Activated naive CD8-positive, alpha-beta T cell treated with anti-CD3 and anti-CD28 coated beads, Interleukin-2, amount 50 U/mL, for 24 hours (primary cell): ENCODE measurements at places on chromosomes 1 and 21.

DNA sequence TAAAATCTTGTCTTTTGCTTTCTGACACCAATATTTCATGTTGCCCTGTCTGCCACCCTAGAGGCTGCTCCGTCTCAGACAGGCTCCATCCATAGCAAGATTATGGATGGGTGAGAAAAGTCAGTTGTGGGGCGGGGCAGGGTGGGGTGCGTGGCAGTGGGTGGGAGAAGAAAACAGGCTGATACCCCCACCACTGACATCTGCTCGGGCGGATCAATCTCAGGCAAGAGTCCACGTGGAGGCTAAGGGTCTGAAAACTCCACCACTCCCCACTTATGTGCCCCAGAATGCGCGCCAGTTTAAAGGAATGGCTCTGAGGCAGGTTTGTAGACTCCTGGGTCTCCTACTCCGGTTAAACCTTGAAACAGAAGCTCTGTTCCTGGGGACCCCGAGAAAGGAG, 101.5 kb downstream of the HLCS start:
- no peaks in the 10 kb centered on the region for H3K36me3 ChIP-seq
- H3K4me1 ChIP-seq: peaks cover 3% of the 10 kb centered on the region
- no peak for DNase-seq
- H3K27me3 ChIP-seq: no peaks in the 10 kb centered on the region
- H3K4me3 ChIP-seq: no peak overlapping the region

DNA sequence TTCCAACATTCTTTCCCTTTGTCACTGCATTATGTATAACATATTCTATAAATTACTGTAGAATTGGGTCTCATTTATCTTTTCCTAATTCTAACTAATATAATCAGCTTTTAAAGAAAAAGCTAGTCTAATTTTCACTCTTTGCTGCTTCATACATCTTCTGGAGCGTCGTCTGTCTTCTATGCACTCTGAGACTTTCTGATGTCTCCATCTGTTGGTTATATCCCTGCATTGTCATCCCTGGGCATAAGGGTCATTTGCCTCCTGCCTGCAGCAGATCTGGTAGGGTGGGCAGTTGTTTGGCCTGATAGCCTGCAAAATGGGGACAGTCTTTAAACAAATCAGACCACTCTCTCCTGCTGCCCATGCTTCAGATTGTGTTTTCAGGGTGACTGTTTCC, 40.8 kb upstream of the DYNLT5 start:
- H3K27me3 ChIP-seq: peaks cover 6% of the 10 kb centered on the region
- no peak for DNase-seq

DNA sequence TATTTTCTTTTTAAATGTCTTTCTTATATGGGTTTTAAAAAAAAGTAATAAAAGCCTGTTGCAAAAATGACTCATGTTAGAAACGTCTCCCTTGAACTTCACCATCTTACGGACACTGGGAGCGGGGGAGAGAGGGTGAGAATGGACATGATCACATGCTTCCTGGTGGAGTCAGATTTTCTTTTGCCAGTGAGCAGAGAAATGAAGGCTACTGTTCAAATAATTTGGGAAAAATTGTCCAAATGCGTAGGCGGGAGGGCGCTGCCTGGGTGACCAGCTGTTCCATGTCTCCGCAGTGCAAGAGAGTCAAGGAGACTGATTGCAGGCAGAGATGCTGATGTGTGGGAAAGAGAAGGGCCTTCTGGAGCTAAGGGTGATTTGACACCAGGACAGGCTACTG, 23.1 kb downstream of the EIF2D start:
- peaks cover 79% of the 10 kb centered on the region for H3K36me3 ChIP-seq
- H3K4me3 ChIP-seq: peak overlapping the region; percentile 52
- H3K27me3 ChIP-seq: no peaks in the 10 kb centered on the region
- H3K4me1 ChIP-seq: peaks cover 80% of the 10 kb centered on the region
- DNase-seq: no peak

DNA sequence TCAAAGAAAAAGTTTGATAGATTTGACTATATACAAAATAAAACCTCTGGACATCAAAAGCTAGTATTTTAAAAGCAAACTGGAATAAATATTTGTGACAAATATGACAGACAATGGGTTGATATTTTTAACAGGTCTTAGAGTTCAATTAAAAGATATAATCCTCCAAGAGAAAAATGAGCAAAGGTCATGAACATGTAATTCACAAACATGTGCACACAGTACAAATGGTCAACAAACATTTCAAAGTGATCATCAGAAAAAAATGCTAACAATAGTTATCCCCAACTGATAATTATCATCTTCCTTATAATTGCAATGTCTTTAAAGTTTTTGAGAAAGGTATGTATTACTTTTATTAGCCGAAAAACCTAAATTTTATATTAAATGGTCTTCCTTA, 32.0 kb downstream of the WDR64 start:
- DNase-seq: no peak
- H3K4me1 ChIP-seq: peaks cover 2% of the 10 kb centered on the region

DNA sequence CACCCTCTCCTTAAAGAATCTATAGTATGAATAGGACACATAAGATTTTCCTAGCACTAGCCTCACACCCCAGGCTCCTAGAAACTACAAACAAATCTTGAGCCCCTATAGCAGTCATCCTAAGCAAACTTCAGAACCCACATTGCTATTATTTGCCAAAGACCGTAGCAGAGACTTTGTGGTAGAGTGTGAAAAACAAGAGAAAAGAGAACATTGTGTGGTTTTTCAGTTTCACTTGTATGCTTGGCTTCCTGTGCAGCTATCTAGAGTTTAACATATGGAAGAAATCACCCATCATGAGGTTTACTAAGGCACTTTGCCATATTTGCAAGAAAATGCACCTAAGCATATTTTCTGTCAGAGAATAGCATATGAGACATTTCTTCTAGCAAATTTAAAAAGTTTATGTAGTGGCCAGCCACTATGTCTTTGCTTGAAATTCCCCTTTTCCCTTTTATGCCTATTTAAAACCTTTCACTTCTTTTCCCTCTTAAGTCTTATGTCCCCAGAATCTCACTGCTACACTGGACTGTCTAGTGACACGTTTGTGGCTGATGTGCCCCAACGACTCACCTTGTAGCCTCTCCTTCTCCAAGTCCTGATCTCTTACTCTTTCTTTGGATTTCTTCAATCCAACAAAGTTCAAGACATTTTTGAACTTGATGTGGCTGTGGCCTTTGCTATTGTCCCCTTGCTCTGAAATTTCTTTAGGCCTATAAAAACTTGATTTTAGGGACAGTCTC, 25.6 kb downstream of the CCDC190 start:
- H3K27ac ChIP-seq: peak overlapping the region; percentile 34
- H3K36me3 ChIP-seq: peaks cover 5% of the 10 kb centered on the region
- peaks cover 14% of the 10 kb centered on the region for H3K4me1 ChIP-seq
- no peak for DNase-seq

- no peak for DNase-seq
- H3K27ac ChIP-seq: no peak overlapping the region
Measured at GRCh38 chr1:47187926-47188250, 1.9 kb downstream of the PDZK1IP1 start.

GRCh38 chr1:15525050-15526020, 1.3 kb upstream of the DNAJC16 start:
- H3K4me1 ChIP-seq: peaks cover 46% of the 10 kb centered on the region
- peak; percentile 11 for DNase-seq
- H3K4me3 ChIP-seq: peak overlapping the region; percentile 85
- H3K36me3 ChIP-seq: peaks cover 4% of the 10 kb centered on the region
- peak overlapping the region; percentile 98 for H3K27ac ChIP-seq
- H3K27me3 ChIP-seq: peaks cover 4% of the 10 kb centered on the region

- H3K27me3 ChIP-seq: no peaks in the 10 kb centered on the region
- no peak overlapping the region for H3K27ac ChIP-seq
- no peak overlapping the region for H3K4me3 ChIP-seq
- no peak for DNase-seq
- no peaks in the 10 kb centered on the region for H3K4me1 ChIP-seq
- H3K36me3 ChIP-seq: no peaks in the 10 kb centered on the region
Measured at GRCh38 chr1:57192222-57192621, 226.4 kb upstream of the C8B start.

- H3K4me3 ChIP-seq: no peak overlapping the region
- H3K27ac ChIP-seq: no peak overlapping the region
Measured at GRCh38 chr1:69451196-69451595, 116.5 kb upstream of the LRRC7 start.

DNA sequence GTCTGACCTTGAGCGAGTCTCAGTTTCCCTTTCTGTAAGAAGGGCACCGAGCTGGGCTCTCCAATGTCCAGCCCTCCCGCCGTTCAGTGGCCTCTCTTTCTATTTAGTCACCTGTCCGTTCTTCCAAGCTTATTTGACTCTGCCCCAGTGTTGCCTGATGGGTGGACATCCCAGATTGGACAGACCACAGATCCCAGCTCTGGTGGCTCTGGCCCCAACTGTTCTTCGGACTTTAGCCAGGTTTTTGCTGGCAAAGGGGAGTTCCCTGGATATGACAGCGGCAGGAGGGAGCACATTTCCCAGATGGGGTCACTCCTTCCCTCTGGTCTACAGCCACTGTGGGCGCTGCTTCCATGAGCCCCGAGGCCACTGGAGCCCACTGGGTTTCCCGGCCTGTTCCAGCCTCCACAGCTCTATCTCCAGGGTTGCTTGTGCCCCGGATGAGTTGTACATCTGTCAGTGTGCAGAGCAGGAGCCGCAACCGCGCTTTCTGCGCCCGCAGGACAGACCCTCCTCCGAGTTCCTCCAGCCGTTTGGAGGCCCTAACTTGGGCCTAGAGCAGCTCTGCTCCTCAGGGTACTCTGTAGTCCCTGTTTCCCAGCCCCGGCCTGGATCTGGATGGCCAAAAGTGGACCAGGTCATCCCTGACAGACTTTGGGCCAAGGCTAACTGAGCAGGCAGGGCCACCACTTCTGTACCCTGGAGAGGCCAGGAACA, 3.8 kb downstream of the DMBX1 start:
- no peak overlapping the region for H3K4me3 ChIP-seq
- peaks cover 20% of the 10 kb centered on the region for H3K4me1 ChIP-seq
- H3K27ac ChIP-seq: no peak overlapping the region
- DNase-seq: no peak
- H3K36me3 ChIP-seq: no peaks in the 10 kb centered on the region

GRCh38 chr1:94579876-94580294, 38.3 kb upstream of the F3 start:
- no peaks in the 10 kb centered on the region for H3K4me1 ChIP-seq
- peaks cover 1% of the 10 kb centered on the region for H3K36me3 ChIP-seq
- peaks cover 11% of the 10 kb centered on the region for H3K27me3 ChIP-seq
- no peak overlapping the region for H3K27ac ChIP-seq
- DNase-seq: no peak

- DNase-seq: no peak
- H3K27ac ChIP-seq: no peak overlapping the region
- H3K36me3 ChIP-seq: no peaks in the 10 kb centered on the region
- no peak overlapping the region for H3K4me3 ChIP-seq
Measured at GRCh38 chr1:88302843-88303486, 381.1 kb upstream of the PKN2 start.

DNA sequence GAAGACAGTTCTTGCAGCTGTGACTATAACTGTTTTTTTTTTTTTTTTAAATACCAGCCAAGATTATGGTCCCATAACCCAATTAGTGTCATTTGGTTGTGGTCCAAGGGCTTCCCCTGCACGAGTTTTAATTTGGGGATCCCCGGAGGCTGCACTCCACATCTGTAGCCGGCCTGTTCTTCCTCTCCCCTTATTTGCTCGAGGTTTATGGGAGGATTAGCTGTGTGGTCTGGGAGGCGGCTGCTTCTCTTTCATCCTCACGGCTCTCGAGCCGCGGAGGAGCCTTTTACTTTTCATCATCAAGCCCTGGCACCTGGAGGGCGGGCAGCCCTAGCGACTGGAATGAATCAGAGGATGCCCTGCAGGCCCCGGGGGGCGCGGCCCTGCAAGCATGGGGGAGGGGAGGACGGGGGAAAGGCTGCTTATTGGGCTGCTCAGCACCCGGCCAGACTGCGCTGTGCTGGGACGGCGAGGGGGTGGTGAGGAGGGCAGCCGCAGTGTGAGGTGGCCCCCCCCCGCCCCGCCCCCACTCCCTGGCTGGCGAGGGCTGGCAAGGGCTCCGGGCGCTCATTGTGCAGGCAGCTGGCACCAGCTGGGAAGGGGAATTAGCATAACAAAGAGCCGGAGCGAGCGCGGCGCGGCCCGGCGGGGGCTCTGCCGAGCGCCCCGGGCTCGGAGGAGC, 18.5 kb downstream of the SERTAD4 start:
- DNase-seq: peak; percentile 53
- H3K4me3 ChIP-seq: no peak overlapping the region

DNA sequence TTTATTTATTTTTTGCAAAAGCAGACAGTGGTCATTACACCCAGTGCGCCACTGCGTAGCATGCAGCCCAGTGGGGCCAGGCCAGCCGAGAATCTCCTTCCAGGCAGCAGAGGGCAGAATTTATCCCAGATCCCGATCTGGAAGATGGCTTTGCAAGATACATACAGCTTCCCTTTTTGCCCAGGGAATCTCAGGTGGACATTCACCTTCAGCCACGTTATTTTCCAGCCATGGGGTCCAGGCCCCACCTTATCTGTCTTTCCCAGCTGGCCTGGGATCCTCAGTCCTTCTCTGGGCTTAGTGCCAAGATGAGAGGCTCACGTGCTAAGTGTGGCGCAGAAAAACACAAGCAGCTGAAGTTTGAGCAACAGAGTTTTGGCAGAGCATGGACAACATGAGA, 123.6 kb downstream of the AJAP1 start:
- H3K4me1 ChIP-seq: no peaks in the 10 kb centered on the region
- H3K4me3 ChIP-seq: no peak overlapping the region
- DNase-seq: no peak
- H3K27me3 ChIP-seq: peaks cover 3% of the 10 kb centered on the region
- no peaks in the 10 kb centered on the region for H3K36me3 ChIP-seq
- H3K27ac ChIP-seq: no peak overlapping the region

DNA sequence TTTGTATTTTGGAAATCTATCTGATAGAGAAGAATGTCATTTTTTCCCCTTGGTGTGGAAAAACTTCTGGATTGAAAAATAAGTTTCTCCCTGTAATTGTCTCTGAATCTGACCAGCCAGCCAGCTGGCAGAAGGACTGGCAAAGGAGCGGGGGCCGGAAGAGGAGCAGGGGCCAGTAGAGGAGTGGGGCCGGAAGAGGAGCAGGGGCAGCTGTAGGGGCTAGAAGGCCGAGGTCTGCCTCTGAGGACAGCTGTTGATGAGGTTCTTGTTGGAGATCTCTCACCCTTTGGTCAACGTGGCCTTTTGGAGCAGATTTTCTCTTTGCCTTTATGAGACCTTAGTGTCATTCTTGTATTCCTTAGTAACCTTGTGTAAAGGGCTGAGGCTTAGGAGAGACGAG, 121.8 kb downstream of the GALNT2 start:
- no peak overlapping the region for H3K4me3 ChIP-seq
- H3K27me3 ChIP-seq: no peaks in the 10 kb centered on the region
- peaks cover 38% of the 10 kb centered on the region for H3K36me3 ChIP-seq
- peaks cover 61% of the 10 kb centered on the region for H3K4me1 ChIP-seq
- DNase-seq: no peak

DNA sequence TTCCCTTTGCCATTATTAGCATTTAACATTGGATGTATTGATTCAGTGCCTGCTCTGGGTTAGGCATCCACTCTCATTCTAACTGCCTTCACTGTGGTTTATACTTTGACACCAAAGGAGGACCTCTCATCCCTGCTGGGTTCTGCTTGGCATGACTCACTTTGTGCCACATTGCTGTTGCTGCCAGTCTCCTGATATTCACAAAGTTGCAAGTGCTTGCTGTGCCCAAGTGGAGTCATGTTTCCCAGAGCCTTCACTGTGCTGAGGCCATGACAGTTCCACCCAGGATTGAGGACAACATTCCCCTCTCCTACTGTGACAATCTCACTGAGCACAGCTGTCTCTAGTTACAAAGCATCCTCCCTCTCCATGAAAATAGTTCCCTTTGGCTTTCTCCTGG, 519.9 kb upstream of the USP24 start:
- H3K36me3 ChIP-seq: no peaks in the 10 kb centered on the region
- H3K4me1 ChIP-seq: no peaks in the 10 kb centered on the region
- peaks cover 3% of the 10 kb centered on the region for H3K27me3 ChIP-seq
- no peak overlapping the region for H3K4me3 ChIP-seq
- H3K27ac ChIP-seq: no peak overlapping the region
- no peak for DNase-seq
